Iris pigment epithelial cell (primary cell): ENCODE measurements at places on chromosomes 5 and 9.

DNA sequence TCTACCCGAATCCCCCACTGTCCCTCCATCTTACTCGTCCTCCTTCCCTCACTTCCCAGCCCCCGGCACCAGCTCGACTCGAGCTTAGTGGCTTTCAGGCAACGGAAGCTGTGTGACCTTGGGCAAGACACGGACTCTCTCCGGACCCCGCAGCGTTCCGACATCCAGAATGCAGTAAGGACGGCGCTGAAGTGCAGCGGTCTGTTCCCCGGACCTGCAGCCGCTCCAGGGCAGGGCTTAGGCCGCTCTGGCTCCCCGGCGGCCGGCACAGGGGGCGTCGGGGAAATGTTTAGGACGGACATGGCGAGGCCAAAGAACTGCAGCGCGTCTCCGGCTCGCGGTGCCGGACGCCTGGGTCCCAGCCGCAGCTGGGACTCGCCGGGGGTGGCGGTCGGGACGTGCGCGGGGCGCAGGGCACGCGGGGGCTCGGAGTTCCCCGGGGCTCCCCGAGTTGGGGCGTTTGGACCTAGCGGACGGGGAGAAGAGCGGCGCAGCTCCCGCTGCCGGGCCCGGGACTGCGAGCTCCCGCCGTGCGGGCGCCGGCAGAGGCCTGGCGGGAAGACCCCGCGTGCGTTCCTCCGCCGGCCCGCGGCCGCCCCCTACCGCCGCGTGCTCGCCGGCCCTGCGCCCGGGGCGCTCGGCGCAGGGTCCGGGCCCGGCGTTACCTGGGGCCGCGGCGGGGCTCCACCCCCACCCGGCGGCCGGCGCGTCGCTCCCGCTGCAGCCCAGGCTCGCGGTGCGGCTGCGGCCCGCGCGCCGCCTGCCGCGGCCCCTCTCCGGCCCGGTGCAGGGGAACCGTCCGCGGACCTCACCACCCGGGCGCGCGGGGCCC lies 5.6 kb upstream of the RNF44 start:
- DNase-seq, result no peak

- DNase-seq, result no peak
Observed at GRCh38 chr9:93828331-93829097, 126.6 kb downstream of the BARX1 start.

GRCh38 chr5:176171171-176171760 lies 67.0 kb upstream of the SIMC1 start:
- no peak for DNase-seq

- no peak for DNase-seq
Observed at GRCh38 chr5:168341178-168341577, 49.7 kb downstream of the WWC1 start.

GRCh38 chr9:136546697-136547501 lies 1.1 kb upstream of the NOTCH1 start:
- peak; percentile 62 for DNase-seq

DNA sequence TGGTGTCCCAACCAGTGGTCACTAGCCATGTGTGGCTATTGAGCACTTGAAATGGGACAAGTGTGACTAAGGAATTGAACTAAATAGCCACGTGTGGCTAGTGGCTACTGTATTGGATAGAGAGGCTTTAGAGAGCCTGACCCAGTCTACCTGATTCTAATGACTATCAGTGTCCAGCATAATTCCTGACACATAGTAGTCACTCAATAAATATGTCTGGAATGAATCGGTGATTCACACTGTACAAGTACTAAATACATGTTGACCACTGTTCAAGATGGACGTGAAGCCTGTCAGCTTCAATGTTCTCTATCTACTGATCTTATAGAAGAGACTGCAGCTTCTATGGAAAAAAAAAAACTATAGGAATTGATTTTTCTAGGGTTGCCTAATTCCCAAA lies 57.7 kb upstream of the MAST4 start:
- peak; percentile 4 for DNase-seq

GRCh38 chr5:151873701-151874100 lies 51.0 kb downstream of the GLRA1 start:
- DNase-seq, result no peak

- DNase-seq, result peak; percentile 12
Observed at GRCh38 chr9:18791074-18791473, 241.9 kb downstream of the SAXO1 start.

DNA sequence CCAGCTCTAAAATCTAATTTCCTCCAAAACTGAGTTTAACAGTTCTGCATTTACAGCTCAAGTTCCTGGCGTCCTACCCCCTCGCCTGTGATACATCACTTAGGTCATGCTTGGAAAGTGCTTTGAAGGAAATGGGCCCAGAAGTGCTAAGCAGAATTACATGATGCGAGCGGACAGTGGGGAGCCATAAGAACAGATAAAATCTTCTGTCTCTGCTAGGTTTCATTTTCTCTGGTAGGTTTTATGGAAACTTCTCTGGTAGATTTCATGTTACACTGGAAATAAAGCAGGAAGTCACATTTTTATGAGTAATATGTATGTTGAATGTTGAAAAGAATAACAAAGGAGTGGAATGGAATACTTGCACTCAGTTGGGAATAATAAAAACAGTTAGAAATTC lies 138.3 kb downstream of the ZDHHC21 start:
- DNase-seq, result no peak

DNA sequence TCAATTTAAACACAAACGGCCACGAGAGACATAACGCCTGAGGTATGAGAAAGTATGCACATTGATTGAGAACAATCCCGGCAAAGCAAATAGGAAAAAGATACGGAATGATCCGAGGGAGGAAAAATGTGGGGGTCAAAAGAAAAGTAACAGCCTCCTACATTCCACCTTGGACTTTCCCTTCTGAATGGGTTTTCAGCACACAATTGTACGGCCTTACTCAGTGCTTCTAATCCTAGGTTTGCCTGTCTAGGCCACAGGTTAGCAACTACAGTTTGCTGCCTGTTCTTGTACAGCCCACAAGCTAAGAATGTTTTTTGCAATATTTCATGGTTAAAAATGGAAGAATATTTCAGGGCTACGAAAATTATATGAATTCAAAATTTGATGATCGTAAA lies 46.2 kb upstream of the RNF20 start:
- DNase-seq, result no peak

- no peak for DNase-seq
Observed at GRCh38 chr9:1353291-1353690, 303.1 kb downstream of the DMRT2 start.

- DNase-seq, result no peak
Observed at GRCh38 chr5:170746075-170746960, 37.2 kb upstream of the GABRP start.

GRCh38 chr9:138105123-138105415 lies 227.5 kb downstream of the CACNA1B start:
- DNase-seq, result no peak

DNA sequence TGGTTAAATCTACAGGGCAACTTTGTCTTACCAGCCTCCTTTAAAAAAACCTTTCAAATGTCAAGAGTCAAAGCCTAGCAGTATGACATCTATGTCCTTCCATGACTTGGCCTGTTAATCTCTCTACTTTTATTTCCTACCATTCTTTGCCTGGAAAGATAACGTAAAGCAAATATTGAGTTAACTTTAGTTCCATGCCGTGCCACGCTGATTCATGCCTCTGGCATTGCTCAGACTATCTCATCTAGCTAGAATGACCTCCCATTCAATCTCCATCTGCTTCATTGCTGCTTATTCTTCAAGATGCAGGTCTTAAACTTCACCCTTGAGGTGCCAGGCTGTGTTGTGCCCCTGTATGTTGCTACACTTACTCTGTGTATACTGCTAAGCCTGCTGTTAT lies 729.8 kb downstream of the EFNA5 start:
- peak; percentile 42 for DNase-seq

- no peak for DNase-seq
Observed at GRCh38 chr5:99878830-99879229, 656.3 kb upstream of the FAM174A start.

- no peak for DNase-seq
Observed at GRCh38 chr5:169549453-169550100, 34.0 kb upstream of the SPDL1 start.

- DNase-seq, result no peak
Observed at GRCh38 chr9:87556039-87556438, 58.4 kb downstream of the DAPK1 start.

GRCh38 chr9:11086561-11086960 lies 473.8 kb upstream of the PTPRD start:
- peak; percentile 55 for DNase-seq

GRCh38 chr5:1887588-1888360 lies 5.0 kb upstream of the IRX4 start:
- no peak for DNase-seq

DNA sequence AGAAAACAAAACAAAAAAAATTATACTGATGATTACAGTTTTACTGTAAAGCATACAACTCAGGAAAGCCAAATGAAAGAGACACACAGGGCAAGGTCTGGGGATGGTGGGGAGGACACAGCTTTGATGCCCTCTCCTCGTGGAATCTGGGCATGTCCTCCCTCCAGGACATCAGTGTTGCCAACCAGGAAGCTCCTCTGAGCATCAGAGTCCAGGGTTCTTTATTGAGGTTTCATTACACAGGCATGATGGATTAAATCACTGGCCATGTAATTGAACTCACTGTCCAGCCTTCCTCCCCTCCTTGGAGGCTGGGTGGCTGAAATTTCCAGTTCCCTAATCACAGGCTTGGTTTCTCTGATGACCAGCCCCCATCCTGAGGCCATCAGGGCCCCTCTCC lies 89.6 kb upstream of the MIER3 start:
- no peak for DNase-seq

GRCh38 chr5:122902263-122902662 lies 56.9 kb downstream of the SNX24 start:
- DNase-seq, result no peak
